ENCODE measurements at places on chromosomes 7 and 10.

DNA sequence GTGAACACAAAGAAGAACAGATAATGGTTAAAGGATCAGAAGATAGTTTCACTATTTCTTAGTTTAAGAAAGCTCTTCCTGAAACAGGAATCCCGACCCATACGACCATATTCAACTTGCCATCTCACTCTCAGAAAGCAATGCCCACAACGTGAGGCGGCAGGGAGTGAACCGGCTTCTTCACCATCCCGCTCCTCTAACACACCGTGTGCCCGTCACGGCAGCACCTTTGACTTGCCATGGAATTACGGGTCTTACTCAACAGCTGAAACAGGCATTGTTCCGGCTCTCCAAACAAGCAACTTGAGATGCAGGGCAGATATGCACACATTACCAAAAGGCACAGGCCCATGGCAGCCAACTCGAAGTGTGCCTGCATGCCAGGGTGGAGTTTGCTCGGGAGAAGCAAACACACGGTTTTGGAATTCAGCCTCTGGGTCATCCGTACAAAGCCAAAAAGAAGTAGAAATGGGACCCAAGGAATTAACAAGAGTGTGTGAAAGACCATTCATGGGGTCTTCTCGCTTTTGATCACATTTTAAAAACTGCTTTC, 293.6 kb downstream of the DNAJB6 start:
- no peak for DNase-seq

- no peak for DNase-seq
Measured at GRCh38 chr10:86224354-86225102, 142.1 kb downstream of the GRID1 start.

DNA sequence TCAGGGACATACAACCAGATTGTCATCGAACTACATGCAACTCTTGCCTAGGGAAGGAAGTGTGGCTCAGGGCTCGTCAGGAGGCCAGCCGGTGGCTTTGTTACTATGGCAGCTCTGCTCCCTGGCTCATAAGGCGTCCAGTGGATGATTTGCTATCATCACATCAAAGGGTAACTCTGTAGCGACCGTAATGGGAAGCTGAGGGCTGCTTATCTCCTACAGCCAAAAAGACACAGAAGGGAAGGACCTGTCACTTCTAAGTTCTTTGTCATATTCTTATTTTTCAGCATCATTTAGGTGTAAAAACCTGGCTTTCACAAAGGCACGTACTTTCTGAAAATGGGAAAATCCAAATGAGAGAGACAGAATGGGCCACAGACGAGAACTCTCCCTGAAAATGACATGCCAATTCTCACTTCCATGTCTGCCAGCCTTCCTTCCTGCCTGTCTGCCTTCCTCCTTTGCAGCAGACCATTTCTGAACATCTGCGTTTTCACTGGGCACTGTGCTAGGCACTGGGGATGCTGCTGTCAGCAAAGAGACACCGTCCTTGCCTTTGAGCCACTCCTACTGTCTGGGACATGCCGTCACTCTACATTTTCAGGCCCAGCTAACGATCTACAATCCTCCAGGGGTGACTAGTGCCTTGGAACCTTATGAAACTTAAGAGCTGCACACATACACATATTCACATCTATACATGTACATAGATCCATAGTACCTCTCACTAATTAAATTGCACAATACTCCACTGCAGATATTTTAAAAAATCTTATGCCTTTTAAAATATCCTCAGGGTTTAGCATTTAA, 26.9 kb downstream of the ENKUR start:
- no peak for DNase-seq

- DNase-seq = no peak
Measured at GRCh38 chr7:44522315-44522714, 18.8 kb downstream of the NPC1L1 start.

- DNase-seq = no peak
Measured at GRCh38 chr7:5452937-5453540, 29.4 kb upstream of the TNRC18 start.

DNA sequence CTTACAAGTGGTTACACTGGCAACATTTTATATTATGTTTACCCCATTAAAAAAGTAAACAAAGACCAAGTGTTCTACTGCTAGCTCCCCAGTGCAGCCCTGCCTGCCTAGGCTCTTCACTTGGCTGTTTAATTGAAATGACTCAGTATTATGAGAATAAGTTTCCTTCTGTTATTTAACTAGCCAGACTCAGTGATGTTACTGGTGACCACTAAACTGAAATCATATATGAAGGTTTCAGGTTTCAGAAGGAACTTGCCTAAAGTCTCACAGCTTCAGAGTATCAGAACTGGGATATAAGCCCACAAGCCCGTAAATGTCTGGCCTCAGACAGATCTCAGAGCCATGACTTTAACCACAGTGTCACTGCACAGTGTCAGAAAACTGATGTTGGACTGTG, 66.8 kb upstream of the EXOC4 start:
- DNase-seq = no peak

DNA sequence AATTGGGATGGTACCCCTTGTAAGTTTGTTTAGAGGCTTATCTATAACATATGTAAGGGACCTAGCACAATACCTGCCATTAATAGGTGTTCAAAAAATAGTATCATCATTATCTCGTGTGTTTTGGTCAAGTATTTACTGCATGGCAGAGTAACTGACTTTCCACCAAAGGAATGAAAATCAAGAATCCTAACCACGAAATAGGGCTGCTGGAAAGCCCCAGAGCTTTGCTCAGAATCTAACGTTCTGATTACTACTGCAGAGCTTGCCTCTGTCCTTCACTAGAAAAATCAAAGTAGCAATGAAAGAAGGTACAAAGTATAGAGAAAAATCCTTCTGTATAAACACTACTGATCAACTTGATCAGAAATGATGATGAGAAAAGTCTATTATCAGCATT, 34.9 kb downstream of the DCLRE1C start:
- DNase-seq = no peak

- DNase-seq = no peak
Measured at GRCh38 chr10:32372000-32372875, 25.3 kb upstream of the EPC1 start.

- no peak for DNase-seq
Measured at GRCh38 chr7:76044375-76044865, 3.4 kb downstream of the STYXL1 start.

- no peak for DNase-seq
Measured at GRCh38 chr10:119383174-119383856, 159.2 kb downstream of the RGS10 start.

DNA sequence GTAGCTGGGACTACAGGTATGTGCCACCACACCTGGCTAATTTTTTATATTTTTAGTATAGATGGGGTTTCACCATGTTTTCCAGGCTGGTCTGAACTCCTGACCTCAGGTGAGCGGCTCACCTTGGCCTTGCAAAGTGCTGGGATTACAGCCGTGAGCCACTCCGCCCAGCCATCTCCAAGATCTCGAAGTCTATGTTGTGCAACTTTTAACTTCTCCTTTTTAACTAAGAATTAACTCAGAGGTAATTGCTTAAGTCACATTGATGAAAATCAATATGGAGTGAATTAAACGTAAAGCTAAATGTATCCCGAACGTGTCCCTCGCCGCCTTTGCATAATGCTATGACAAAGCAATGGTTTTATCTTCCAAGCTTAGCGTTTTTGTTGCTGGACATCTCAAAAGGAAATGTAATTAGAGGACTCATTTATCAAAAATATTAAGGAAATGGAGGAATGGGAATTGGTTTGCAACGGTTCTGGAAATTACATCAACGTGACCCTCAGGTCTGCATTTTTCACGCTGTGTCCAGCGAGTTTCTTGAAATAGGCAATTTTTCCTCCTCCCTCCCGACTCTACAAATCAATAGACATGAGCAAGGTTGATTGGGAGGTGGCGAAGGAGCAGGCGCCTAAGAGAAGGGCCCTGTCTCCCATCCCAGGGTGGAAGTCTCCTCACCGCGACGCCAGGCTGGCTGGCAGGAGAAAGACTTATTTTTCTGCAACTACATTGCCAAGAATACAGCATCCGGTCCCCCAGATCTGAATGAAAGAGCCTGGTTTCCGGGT, 89.8 kb downstream of the TMEM130 start:
- DNase-seq = no peak

- DNase-seq = no peak
Measured at GRCh38 chr7:2006921-2007381, 225.8 kb downstream of the MAD1L1 start.

GRCh38 chr10:98524124-98524523, 77.4 kb upstream of the HPS1 start:
- no peak for DNase-seq

- DNase-seq = no peak
Measured at GRCh38 chr7:479948-480499, 39.6 kb downstream of the PDGFA start.

DNA sequence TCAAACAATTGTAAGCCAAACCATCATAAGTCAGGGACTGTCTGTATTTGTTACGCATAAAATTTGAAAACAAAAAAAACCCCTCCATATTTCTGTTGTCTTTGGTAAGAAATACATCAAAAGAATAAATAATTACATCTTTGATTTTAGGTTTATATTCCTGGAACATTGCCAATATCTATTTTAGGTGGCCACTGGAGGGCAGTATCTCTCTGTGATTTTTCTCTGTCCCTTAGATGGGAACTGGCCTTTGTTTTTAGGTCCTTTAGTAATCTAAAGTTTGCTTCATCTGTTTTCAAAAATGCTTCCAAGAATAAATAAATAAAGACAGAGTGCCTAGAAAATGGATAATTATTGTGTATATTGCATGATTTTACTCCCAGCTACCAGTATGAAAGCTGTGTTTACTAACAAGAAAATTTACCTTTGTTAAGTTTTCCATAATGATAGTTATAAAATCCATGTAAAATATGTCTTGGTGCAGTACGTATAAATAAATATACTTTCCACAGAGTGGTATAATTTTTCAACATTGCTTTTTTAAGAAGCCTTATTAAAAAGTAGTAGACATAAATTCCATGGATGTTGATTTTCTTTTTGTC, 64.2 kb downstream of the PHYHIPL start:
- peak; percentile 30 for DNase-seq

- no peak for DNase-seq
Measured at GRCh38 chr10:58511765-58512490, 744 bp upstream of the BICC1 start.

- no peak for DNase-seq
Measured at GRCh38 chr10:62396864-62397263, 22.7 kb downstream of the ZNF365 start.

GRCh38 chr7:127404286-127405072, 12.0 kb upstream of the ZNF800 start:
- DNase-seq = no peak

GRCh38 chr7:132049462-132050304, 493.3 kb upstream of the PODXL start:
- no peak for DNase-seq

GRCh38 chr10:132708441-132708840, 77.5 kb downstream of the NKX6-2 start:
- no peak for DNase-seq

- no peak for DNase-seq
Measured at GRCh38 chr10:35136263-35136815, 9.7 kb downstream of the CREM start.

GRCh38 chr7:70776627-70777101, 355.3 kb upstream of the GALNT17 start:
- DNase-seq = no peak

DNA sequence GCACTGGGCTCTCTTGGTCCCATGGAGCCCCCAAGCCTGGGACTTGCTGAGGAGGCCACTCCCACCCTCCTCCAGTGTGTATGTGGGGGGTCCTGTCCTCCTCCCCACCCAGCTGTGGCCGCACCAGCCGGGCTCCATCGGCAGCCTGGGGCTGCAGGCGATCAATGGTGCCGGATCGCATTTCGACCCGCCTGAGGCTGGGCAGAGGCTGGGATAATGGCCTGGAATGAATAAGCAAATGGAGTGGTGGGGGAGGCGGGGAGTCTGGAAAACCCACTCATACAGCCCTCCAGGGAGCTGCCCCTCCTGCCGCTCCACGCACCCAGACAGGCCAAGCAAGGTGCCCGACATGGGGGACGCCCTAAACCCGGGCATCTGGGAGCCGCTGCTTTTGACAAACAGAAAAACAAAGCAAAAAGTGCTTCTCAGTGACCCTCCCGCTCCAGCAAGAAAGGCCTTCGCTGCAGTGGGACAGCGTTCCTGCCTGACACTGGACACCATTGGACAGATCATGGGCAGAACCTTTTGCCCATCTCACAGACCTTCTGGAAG, 160.5 kb downstream of the NRF1 start:
- no peak for DNase-seq

- no peak for DNase-seq
Measured at GRCh38 chr7:141153231-141153630, 79.4 kb downstream of the TMEM178B start.

DNA sequence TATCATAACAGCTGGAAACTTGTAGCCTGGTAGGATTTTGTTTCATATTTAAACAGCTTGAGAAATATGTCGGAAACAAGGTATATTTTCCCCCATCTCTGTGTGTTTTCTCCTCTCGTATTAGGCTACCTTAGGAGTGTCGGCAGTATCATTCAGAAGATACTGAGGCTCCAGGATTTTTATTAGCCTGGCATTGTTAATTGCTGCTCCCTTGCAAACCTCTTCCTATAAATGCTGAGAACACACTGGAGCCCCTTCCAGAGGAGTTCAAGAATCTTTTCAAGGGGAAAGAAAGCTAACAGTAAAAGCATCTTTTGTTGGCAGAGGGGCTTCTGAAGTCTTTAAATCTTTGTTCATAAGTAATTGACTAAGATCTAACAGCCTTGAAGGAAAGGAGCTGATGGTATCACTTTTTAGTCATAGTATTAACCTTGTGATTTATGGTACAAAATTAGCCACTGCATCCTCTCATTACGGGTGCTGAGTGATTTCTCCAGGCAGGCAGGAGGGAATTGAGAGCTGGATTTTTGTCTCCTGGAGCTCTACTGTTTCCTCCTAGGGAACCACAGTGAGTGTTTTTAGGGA, 998.7 kb downstream of the LRMDA start:
- peak; percentile 28 for DNase-seq

GRCh38 chr10:23643111-23643780, 204.4 kb downstream of the OTUD1 start:
- DNase-seq = no peak

- DNase-seq = no peak
Measured at GRCh38 chr7:139613971-139614411, 90.5 kb downstream of the CLEC2L start.

- peak; percentile 74 for DNase-seq
Measured at GRCh38 chr10:31602541-31603234, 283.7 kb downstream of the ZEB1 start.

DNA sequence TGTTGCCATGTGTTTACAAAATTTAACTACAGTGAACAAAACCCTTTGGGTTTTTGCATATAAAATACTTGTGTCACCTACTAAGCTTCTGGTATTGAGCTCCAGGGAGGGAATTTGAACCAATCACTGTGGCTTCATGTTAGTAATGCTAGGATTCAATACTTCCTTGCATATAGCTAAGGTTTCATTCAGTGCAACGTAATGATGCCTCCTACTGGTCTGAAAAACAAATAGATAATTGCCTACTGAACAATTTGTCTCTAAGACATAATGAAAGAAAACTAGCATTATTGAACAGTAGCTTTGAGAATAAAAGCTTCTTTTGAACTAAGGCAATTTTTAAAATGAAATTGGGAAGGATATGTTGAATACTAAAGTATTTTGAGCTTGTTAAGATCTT, 244.4 kb downstream of the ZWINT start:
- no peak for DNase-seq

- DNase-seq = no peak
Measured at GRCh38 chr7:5426226-5426475, 2.5 kb upstream of the TNRC18 start.

Data from renal pelvis (tissue), 12 donors.